Liver (tissue), 10 donors: ENCODE measurements at places on chromosomes 11 and 22. TPM values are rescaled to one million over a fixed set of nuclear protein-coding genes. Genes with fewer than 3 reads are reported as not detected.

- no peak for DNase-seq
- H3K27me3 ChIP-seq: peaks cover 4% of the 10 kb centered on the region
- H3K4me3 ChIP-seq: no peak overlapping the region
- no peaks in the 10 kb centered on the region for H3K4me1 ChIP-seq
Observed at GRCh38 chr11:130449996-130450769, 1.7 kb downstream of the ADAMTS15 start.

- H3K27ac ChIP-seq: peak overlapping the region; percentile 55
- H3K4me3 ChIP-seq: no peak overlapping the region
- no peaks in the 10 kb centered on the region for H3K27me3 ChIP-seq
- H3K4me1 ChIP-seq: peaks cover 13% of the 10 kb centered on the region
- H3K36me3 ChIP-seq: no peaks in the 10 kb centered on the region
Observed at GRCh38 chr11:121417055-121417551, 35.0 kb upstream of the SORL1 start.

DNA sequence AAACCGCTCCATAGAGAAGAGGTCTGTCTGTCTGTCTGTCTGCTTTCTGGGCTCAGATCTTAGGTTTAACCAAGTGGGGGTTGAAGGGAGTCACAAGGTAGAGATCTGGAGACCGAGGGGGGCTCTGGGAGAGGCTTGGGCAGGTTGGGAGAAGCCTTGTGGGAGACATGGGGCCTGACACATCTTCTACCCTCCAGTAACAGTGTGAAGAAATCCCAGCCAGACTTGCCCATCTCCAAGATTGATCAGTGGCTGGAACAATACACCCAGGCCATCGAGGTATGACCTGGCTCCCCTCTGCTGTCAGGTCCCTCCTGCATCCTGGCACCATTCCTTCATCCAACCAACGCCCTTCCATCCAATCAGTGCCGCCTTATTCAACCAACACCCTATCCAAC lies 7.4 kb downstream of the PRR33 start:
- H3K4me1 ChIP-seq: no peaks in the 10 kb centered on the region
- H3K27me3 ChIP-seq: no peaks in the 10 kb centered on the region

DNA sequence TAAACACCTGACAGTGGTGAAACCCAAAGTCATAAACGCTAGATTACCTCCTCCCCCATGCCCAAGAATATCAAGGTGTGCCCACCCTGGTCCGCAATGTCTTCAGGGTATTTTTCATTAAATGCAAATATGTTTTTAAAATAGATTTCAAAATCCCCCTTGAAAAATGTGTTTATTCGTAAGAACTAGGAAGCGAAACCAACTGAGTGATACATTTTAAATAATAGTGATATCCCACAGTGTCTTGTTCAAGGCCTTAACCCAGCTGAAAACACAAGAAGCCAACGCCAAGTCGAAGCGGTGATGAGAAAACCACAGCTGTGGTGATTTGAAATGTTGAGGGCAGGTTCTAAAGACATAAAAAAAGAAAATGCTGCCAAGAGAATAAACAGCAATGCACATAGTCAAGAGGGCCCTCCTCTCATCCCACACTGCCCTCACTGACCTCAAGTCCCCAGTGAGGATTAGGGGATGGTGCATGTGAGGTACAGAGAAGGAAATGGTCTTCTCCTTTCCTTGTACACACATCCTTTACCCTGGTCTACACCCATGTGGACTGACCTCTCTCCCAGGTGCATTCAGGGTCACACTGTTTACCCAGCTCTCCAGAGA lies 25.5 kb downstream of the KCNJ1 start:
- H3K36me3 ChIP-seq: no peaks in the 10 kb centered on the region
- no peak overlapping the region for H3K4me3 ChIP-seq
- no peaks in the 10 kb centered on the region for H3K27me3 ChIP-seq
- no peak for DNase-seq
- H3K27ac ChIP-seq: no peak overlapping the region
- H3K4me1 ChIP-seq: peaks cover 5% of the 10 kb centered on the region

LIPT2 gene
- total RNA-seq: 6.7 TPM

CASP4 gene
- total RNA-seq: 16.3 TPM

SCGB2A2 gene
- not detected for total RNA-seq

DNA sequence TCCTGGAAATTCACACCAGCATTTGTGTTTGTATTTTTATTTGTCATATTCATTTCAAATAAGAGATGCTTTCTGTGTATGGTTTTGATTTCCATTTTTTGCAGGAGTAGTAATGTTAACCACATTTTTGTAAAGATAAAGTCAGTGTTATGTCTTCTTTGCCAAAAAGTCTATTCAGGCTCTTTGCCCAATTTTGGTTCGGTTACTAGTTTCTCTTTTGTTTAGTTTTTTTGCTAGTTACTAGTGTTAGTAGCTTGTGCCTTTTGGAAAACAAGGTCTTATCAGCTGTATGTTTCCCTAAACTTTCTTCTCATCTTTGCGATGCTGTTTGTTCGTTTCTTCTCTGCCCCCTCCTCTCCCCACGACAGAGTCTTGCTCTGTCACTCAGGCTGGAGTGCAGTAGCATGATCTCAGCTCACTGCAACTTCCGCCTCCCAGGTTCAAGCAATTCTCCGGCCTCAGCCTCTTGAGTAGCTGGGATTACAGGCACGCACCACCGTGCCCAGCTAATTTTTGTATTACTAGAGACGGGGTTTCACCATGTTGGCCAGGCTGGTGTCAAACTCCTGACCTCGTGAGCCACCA lies 112.3 kb upstream of the GRK3 start:
- no peak for DNase-seq
- H3K4me1 ChIP-seq: peaks cover 6% of the 10 kb centered on the region
- no peak overlapping the region for H3K27ac ChIP-seq
- H3K4me3 ChIP-seq: no peak overlapping the region

KRTAP5-1 gene
- total RNA-seq: not detected

GRCh38 chr22:30267382-30268302 lies 991 bp upstream of the OSM start:
- H3K36me3 ChIP-seq: no peaks in the 10 kb centered on the region
- H3K4me3 ChIP-seq: no peak overlapping the region
- no peak for DNase-seq
- H3K4me1 ChIP-seq: no peaks in the 10 kb centered on the region

GRCh38 chr22:32961497-32961896 lies 96.7 kb downstream of the SYN3 start:
- H3K27me3 ChIP-seq: no peaks in the 10 kb centered on the region
- H3K27ac ChIP-seq: no peak overlapping the region
- no peak for DNase-seq
- H3K36me3 ChIP-seq: no peaks in the 10 kb centered on the region
- no peak overlapping the region for H3K4me3 ChIP-seq

- H3K27me3 ChIP-seq: no peaks in the 10 kb centered on the region
- no peak overlapping the region for H3K4me3 ChIP-seq
- no peak for DNase-seq
- H3K27ac ChIP-seq: no peak overlapping the region
- H3K36me3 ChIP-seq: no peaks in the 10 kb centered on the region
Observed at GRCh38 chr11:16278273-16278672, 78.1 kb downstream of the SOX6 start.

DNA sequence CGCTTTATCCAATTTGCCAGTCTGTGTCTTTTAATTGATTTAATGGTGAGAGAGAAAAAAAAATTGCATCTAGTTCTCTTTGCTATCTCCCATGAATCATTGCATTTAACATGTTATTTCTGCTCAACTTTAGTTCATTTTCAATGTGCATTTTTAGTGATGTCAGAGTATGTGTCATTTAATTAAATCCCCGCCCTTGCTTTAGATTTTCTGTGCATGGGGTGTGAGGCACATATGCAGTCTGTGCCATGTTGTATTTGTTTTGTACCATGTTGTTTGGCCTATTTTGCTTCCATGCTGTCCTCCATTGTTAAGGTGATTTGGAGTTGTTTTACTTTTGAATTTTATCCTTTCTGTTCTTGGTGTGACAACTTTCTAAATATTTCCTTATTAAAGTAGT lies 8.3 kb upstream of the NCR3LG1 start:
- no peak overlapping the region for H3K4me3 ChIP-seq
- H3K36me3 ChIP-seq: no peaks in the 10 kb centered on the region
- no peaks in the 10 kb centered on the region for H3K27me3 ChIP-seq

DNA sequence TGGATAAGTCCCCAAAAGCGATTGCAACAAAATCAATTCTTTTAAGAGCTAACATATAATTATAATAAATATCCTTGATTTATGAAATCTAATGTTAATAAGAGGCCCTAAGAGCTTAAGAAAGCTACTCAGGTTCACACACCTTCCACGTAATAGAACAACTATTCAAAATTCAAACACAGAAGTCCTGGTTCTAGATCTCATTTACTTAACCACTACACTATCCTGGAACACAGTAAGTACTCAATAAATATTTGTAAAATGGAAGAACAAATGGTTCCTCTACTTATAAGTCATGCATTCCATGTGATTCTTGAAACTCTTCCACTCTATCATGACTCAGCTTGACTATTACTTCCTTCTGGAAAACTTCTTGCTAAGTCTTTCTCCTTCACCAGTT lies 268.2 kb downstream of the FAM181B start:
- no peaks in the 10 kb centered on the region for H3K27me3 ChIP-seq
- no peak for DNase-seq

- DNase-seq: no peak
- no peak overlapping the region for H3K27ac ChIP-seq
- no peaks in the 10 kb centered on the region for H3K36me3 ChIP-seq
- no peaks in the 10 kb centered on the region for H3K27me3 ChIP-seq
Observed at GRCh38 chr11:68946416-68947090, 34.2 kb downstream of the MRGPRD start.

CALCB gene
- total RNA-seq: 1.2 TPM

UBASH3B gene
- 5.5 TPM for total RNA-seq

DNA sequence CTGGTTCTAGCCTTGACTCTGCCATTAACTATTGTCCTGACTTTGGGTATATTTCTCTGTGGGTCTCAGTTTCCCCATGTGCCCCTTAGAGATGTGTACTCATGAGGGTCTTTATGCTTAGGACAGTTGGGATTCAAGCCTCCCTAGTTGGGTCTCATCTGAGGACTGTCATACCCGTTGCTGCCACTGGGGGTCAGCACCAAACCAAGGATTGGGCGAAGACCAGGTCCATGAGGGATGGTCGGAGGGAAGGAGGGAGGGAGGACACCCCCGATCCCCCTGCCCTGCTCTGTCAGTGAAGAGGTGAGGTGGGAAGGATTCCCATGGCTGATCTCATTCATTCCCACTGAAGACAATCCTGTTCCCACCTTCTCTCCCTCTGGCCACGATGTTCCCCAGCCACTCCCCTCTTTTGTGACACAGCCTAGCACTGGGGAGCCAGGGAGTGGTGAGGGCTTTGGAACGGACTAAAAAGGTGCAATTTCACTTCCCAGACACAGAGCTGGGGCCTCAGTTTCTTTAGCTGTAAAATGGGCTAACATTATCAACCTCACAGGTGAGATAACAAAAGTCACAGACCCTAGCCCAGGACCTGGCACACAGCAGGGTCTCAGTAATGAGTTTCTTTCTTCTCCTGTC lies 12.4 kb upstream of the KLHL35 start:
- H3K27ac ChIP-seq: no peak overlapping the region
- no peak overlapping the region for H3K4me3 ChIP-seq
- H3K4me1 ChIP-seq: no peaks in the 10 kb centered on the region
- DNase-seq: peak; percentile 86
- H3K27me3 ChIP-seq: no peaks in the 10 kb centered on the region
- no peaks in the 10 kb centered on the region for H3K36me3 ChIP-seq

DNA sequence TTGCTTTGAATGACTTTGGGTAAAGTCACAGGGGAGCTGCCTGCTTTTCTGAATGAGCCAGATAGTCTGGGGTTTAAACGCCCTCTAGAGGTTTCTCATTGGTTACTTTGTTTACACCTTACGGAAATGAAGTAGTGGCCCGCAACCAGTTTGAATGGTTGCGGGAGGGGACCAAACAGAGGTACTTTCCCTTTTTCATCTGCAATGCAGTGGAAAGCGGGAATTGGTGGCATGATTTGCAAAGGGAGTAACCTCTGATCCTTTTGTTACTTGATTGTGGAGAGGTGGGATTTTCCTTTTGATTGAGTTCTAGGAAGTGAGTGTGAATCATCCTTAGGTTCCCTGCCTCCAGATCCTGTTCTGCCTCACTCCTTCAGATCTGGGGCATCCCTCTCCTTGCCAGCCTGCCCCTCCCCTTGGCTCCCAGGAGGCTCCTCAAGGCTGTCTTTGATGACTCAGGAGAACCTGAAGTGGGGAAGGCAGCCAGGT lies 15.9 kb upstream of the GLYATL1 start:
- H3K27me3 ChIP-seq: no peaks in the 10 kb centered on the region
- H3K4me3 ChIP-seq: no peak overlapping the region
- no peak for DNase-seq
- no peaks in the 10 kb centered on the region for H3K36me3 ChIP-seq
- peak overlapping the region; percentile 88 for H3K27ac ChIP-seq

DNA sequence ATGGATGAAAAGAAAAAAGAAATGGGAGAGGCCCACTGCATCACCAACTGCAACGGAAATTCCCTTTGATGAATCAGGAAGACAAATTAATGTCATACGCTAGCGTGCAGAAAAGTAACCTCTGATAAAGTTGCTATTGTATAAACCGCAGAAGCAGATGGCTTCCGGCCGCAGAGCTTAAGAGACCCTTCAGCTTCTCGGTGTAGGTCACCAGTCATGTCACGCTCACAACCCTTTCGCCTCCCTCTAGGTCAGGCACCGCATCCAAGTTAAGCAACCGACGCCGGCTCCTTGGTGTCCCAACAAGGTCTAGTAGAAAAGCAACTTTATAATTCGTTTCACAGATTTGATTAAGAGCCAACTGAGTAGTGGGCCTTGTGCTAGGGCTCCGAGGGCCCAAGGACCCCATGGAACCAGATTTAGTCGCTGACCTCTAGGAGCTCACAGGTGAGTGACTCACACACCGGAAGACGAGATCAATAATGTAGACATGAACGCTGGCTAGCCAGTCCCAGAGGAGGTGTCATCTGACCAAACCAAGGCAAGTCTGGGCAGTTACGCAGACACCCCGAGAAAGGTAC lies 1.2 kb upstream of the ZFP91 start:
- H3K4me1 ChIP-seq: peaks cover 3% of the 10 kb centered on the region
- no peaks in the 10 kb centered on the region for H3K27me3 ChIP-seq
- H3K27ac ChIP-seq: peak overlapping the region; percentile 99
- peak overlapping the region; percentile 94 for H3K4me3 ChIP-seq

DNA sequence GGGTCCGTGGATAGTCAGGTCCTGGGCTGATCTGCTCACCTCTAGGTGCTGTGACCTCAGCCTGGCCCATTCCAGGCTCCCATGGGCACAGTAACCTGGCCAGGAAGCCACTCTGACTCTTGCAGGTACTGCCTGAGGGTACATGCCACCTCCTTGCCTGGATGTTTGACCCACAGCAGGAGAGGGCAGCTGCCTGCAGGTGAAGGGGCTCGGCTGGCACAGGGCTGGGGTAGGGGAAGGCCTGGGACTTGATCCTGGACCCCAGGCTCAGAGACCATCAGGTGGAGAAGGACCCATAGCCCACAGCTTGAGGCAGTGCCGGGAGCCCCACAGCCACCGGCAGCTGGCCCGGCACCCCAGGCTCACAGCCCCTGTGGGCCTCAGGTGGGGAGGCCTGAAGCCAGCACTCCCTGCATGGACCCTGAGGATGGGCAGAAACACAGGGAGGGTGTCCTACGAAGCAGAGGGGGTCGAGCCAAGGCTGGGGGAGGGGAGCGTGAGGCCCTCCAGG lies 2.7 kb downstream of the LRRC56 start:
- no peak overlapping the region for H3K4me3 ChIP-seq
- no peak for DNase-seq
- no peak overlapping the region for H3K27ac ChIP-seq
- H3K4me1 ChIP-seq: peaks cover 20% of the 10 kb centered on the region
- no peaks in the 10 kb centered on the region for H3K36me3 ChIP-seq
- H3K27me3 ChIP-seq: no peaks in the 10 kb centered on the region

GRCh38 chr22:41857155-41857859 lies 24.4 kb downstream of the SREBF2 start:
- no peaks in the 10 kb centered on the region for H3K36me3 ChIP-seq
- peaks cover 4% of the 10 kb centered on the region for H3K4me1 ChIP-seq
- H3K27me3 ChIP-seq: no peaks in the 10 kb centered on the region
- no peak overlapping the region for H3K4me3 ChIP-seq
- no peak overlapping the region for H3K27ac ChIP-seq
- DNase-seq: peak; percentile 47
